NK-92 treated with Interleukin-12 subunit alpha and Interleukin-12 subunit beta, amount 100 ng/mL, for 24 hours (cell line): ENCODE measurements at places on chromosomes 12 and 14.

DNA sequence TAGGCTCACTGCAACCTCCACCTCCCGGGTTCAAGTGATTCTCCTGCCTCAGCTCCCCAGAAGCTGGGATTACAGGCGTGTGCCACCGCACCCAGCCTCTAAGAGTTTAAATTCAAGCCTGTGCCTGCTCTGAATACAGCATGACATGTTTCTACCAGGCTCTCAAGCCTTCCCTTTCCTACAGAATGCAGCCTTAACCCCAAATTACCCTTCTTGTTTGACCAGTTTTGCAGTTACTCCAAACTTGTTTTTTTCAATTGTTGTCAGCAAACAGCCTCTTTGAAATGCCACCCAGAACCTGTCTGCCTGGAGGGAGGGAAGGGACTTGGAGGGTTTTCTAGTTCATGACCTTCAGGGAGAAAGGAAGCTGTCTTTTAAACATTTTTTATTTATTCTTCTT lies 15.4 kb downstream of the GLTP start:
- DNase-seq: no peak

DNA sequence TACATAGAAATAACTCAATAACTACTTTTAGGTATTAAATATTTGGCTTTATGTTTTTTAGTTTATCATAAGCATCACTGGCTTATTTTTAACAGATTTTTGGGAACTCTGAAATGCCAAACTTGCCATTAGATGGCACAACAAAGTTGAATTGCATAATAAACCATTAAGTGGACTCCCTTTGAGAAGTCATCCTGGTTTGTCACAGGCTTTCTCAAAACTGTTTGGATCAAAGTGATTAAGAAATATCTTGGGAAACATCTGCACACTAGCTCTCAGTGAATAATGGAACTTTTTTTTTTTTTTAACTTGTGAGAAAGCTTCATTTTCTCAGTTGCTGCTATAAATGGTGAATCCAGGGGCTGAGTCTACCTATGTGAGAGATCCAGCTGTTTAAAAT lies 4.3 kb downstream of the SLC16A7 start:
- no peak for DNase-seq

DNA sequence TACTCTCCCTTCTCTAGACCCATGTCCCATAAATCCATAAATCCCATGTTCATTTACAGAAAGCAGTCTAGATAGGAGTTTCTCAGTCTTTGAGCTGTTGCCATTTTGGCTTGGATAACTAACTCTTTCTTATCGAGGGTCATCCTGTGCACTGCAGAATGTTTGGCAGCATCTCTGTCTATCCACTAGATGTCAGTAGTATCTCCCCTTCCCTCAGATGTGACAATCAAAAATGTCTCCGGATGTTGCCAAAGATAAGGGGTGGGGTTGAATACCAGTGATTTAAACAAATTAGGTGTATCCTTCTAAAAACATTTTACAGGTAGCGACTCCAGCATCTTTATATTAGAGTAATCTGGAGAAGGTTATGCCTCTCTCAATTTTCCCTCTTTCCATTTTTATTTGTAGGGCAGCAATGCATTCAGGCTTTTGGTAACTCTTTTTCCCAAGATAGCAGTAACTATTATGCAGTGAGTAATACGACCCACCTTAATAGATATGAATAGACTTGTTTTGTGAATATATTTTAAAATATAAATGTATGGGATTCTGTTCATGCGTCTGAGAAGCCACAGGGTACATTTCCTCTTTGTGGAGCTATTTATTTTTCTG lies 100.7 kb downstream of the LRRK2 start:
- DNase-seq: no peak

GRCh38 chr14:93893661-93894261 lies 33.4 kb upstream of the FAM181A start:
- no peak for DNase-seq

GRCh38 chr14:53458368-53458814 lies 305.3 kb upstream of the DDHD1 start:
- no peak for DNase-seq

GRCh38 chr12:123401753-123402683 lies 18.1 kb downstream of the KMT5A start:
- DNase-seq: no peak

GRCh38 chr12:25904442-25904841 lies 54.0 kb upstream of the RASSF8 start:
- DNase-seq: no peak

- no peak for DNase-seq
Observed at GRCh38 chr12:51863933-51864832, 15.7 kb upstream of the FIGNL2 start.

DNA sequence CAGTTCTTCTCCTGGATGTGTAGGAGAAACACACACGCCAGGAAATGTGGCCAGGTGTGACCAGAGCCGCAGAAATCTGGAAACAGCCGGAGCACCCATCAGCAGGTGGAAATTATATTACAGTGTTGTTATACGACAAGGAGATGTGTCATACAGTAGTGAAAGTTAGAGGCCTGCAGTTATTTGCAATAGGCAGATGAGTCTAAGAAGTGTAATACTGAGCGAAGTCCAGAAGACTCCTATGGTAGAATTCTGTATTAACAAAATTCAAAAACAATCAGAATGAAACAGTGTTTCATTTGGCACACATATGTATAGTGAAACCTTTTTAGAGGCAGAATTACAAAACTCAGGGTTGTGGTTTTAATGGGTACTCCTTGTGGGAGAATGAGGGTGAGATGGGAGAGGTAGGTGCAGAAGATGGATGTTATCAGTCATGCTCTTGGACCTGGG lies 39.3 kb upstream of the AMN start:
- DNase-seq: no peak

GRCh38 chr14:63438065-63438757 lies 105.0 kb downstream of the PPP2R5E start:
- peak; percentile 7 for DNase-seq

GRCh38 chr12:89524541-89525304 lies at the start of gene GALNT4:
Gene GALNT4, minus strand, starts transcription at chr12:89524796. Its CDS starts 247 bp downstream, at chr12:89524549.
- DNase-seq: peak; percentile 70

DNA sequence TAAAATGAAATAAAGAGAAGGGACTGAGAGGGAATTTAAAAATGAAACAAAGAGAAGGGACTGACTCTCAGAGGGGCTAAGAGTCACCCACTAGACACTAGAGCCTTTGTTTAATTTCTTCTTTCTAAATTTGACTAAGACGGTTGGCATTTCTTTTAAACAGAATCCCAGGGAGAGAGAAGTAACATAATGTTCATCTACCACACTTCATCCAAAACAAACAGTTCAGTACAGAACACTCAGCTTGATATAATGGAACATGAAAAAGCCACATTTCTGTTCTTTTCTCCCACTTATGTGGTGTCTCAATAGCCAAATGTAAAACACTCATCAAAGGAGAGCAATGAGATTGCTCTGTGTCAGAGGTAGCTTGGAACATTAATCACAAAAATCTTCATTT lies 10.1 kb upstream of the NT5DC3 start:
- DNase-seq: no peak

- no peak for DNase-seq
Observed at GRCh38 chr14:26765301-26765700, 167.5 kb upstream of the NOVA1 start.

DNA sequence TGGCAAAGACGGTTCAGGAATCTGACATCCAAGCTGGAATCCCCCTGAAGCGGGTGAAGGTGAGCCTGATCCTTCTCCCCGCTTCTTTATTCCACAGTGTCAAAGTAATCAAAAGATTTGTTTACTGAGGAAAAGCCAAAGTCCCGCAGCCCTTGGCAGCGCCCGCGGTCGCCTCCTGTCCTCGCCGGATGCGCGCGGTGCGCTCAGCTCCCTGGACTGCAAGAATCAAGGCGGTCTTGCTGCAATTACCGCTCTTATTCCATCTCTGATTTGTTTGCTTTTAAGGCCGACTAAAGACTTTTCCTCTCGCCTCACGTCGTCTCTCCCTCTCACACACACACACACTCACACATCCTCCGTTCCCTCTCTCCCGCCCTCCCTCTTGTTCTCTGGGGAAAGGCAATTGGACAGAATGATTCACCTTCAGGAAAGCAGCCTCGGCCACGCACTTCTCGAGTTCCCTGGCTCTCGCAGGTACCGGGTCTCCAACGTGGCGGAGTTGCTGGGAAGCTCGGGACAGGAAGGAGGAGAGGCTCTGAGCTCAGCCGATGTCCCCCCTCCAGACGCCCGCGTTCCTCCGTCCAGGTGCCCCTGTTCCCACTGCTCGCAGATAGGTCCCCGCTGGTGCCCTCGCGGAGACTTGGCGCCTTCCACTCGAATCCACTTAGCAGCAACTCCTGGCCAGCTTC lies 68.6 kb upstream of the USP15 start:
- DNase-seq: no peak

- DNase-seq: no peak
Observed at GRCh38 chr12:20097626-20098025, 270.7 kb upstream of the PDE3A start.

GRCh38 chr14:52650774-52651173 lies 44.6 kb downstream of the ERO1A start:
- no peak for DNase-seq

DNA sequence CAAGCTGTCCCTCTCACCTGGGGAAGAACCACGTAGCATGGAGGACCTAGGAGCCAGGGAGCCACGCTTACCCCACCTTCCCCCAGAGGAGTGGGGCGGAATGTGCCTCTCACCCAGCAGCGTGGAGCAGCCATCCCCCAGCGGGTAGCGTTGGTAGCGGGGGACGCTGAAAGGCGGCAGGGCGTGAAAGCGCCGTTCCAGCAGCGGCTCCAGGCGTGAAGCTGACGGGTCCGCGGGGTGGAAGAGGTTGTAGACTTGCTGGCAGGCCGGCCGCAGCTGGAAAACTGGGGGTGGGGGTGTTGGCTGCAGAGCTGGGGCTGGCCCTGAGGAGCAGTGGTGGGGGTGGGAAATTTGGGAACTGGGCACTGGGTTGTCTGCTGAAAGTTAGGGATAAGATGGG lies 11.9 kb downstream of the ARL6IP4 start:
- DNase-seq: no peak

DNA sequence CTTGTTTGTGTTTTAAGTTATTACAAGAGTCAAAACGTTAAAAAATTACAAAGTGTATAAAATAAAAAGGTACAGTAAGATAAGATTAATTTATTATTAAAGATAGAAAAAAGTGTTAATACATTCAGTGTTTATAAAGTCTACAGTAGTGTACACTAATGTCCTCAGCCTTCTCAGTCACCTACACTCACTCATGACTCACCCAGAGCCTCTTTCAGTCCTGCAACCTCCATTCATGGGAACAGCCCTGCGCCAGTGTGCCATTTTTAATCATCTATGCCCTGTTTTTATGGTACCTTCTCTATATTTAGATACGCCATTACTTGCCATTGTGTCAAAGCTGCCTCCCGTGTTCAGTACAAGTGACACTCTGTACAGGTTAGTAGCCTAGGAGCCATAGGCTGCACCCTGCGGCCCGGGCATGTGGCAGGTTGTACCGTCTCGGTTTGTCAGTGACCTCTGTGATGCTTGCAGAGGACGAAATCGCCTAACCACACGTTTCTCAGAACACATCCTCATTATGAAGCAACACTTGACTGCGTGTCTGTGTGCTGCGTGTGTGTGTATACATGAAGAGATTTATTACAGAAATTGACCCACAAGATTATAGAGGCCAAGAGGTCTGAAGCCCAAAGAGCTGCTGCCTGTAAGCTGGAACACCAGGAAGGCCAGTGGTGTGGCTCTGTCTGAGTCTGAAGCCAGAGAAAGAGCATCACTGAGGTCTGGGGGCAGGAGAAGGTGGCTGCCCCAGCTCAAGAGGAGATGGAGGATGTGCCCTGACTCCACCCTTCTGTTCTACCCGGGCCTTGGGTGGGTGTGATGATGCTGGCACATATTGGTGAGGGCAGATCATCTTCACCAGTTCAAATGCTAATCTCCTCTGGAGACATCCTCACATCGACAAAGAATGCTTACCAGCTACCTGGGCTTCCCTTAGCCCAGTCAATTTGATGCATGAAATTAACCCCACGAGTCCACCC lies 116.6 kb upstream of the C14orf180 start:
- DNase-seq: no peak

GRCh38 chr14:95495538-95496025 lies 20.9 kb downstream of the SYNE3 start:
- DNase-seq: no peak

DNA sequence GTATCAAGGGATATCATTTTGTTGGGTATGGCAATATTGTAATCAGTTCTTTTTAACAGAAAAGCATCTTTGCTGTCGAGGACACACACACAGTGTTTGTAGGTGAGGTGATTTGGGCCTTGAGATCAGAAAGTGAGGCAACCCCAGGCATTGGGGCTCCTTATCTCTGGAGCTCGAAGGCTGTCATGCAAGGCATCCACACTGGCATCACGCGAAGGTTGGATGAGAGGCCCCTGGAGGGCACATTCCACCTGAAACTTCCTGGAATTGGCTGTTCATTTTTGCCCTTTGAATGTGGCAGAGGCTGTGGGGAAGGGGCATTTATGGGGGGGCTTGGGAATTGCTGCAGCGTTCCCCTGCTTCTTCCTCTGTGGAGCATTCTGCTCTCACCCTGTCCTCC lies 45.5 kb downstream of the IL31 start:
- no peak for DNase-seq

DNA sequence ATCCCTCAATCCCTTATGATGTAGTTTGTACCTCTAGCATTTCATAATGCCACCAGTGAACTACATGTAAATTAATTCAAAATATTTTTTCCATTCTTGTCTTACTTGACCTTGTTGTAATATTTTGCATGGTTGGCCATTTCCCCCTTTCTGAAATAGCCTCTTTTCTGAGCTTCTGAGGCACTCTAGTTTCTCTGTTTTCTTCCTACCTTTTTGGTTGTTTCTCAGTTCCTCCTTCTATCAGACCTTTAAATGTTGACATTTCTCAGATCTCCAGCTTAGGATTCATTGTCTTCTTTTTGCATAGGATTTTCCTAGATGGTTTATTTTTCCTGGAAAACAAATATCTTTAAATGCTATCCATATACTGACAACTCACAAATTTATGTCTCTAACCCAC lies 9.8 kb upstream of the RMST start:
- DNase-seq: no peak

- DNase-seq: no peak
Observed at GRCh38 chr14:66414511-66414910, 71.7 kb upstream of the CCDC196 start.

- DNase-seq: no peak
Observed at GRCh38 chr12:103933237-103933636, 3.0 kb downstream of the HSP90B1 start.

GRCh38 chr14:80206351-80207080 lies 4.8 kb downstream of the DIO2 start:
- DNase-seq: no peak
